ENCODE measurements at places on chromosomes 1 and 21.

DNA sequence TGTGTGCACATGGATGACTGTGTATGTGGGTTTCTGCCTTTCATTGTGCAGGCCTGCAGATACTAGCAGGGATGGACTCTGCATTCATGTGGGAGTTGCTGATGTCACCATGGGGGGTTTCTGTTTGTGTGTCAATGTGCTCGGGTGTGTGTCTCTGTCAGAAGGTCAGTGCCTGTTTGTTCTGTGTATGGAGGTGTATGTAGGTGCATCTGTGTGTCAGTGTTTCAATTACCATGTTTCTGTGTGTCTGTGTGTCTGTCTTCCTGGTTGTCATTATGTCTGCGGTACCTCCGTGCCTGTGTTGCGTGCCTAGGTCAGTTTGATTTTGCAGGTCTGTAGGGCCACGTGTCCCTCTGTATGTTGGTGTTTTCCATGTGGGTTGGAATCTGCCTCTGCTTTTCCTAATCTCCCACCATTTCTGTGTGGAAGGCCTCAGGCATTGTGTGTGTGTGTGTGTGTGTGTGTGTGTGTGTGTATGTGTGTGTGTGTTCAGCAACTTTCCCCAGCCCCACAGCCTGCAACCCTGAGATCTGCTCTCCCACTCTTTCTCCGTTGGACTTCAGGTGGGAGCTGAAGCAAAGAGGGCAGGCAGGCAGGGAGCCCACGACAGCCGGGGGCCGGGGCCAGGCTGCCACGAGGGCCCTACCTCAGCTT, 36.7 kb upstream of the WASF2 start:
- DNase-seq: no peak

GRCh38 chr1:5953386-5953785, 38.8 kb downstream of the NPHP4 start:
- DNase-seq: no peak

DNA sequence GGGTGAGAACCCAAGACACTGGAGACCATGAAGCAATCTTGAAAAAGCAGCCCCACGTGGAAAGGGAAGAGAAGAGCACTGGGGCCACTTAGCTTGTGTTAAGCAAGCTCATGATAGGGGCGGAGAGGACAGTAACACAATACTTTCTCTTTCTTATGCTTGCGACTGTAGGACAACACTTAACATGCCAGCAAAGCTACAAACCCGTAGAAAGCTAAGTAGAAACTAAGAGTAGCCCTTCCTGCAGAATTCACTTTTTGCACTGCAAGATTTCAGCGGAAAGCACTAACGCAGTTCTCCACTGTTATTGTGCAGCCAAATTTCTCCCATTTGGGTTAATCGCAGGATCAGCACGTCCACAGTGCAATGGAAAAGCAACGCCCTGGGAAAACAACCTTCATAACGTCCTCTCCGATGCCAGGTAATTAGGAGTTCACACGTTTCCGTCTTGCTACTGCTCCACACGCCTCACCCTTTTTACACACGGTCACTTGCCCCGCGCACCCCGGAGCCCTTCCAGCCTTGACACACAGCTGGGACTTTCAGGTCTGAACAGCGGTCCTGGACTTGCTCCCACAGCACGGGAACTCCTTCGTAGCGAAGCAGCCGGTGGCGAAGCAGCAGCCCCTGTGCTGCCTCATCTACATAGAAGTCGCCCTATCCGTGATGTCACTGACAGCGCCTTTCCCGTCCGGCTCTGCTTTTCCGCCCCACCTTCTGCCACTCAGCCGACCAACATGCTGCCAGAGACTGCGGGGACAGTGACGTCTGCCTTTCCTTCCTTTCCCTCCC, 148.6 kb downstream of the PPIAL4G start:
- peak; percentile 86 for DNase-seq

DNA sequence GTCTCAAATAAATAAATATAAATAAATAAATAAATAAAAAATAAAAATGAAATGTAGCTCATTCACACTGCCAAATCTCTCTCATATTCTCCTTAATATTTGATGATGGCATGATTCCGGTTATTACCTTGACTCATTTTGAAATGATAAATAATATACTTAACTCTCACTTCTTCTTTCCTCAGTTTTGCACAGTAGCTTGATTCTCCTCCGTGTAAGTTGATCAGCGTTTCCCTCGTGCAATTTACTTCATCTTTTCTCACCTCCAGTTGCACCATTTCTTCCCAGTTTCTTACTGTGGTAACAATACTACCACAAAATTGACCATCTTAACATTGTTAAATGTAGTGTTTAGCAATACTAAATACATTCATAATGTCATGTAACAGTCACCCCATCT, 111.6 kb downstream of the RIPK4 start:
- DNase-seq: no peak

GRCh38 chr1:34272152-34272551, 95.4 kb downstream of the C1orf94 start:
- no peak for DNase-seq

DNA sequence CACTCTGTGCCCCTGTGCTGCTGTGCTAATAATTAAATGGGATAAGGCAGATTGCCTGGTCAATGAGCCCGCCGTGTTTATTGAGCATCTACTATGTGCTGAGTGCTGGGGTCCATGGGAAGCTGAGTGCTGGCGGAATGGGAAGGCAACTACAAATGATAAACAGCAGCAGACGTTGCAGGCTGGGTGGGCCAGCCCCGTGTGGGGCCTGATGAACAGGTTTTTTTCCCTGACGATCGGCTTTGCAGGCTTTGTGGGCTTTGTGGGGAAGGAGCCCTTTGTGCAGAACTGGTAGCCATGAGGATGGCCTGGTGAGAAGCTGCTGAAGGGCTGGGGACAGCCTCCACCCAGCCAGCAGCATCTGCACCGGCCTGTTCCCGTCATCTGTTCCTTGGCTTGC, 3.5 kb downstream of the PDE9A start:
- DNase-seq: no peak

- no peak for DNase-seq
Observed at GRCh38 chr1:85343612-85344255, 67.3 kb upstream of the BCL10 start.

- DNase-seq: peak; percentile 15
Observed at GRCh38 chr1:207830788-207831187, 78.9 kb downstream of the CD46 start.

DNA sequence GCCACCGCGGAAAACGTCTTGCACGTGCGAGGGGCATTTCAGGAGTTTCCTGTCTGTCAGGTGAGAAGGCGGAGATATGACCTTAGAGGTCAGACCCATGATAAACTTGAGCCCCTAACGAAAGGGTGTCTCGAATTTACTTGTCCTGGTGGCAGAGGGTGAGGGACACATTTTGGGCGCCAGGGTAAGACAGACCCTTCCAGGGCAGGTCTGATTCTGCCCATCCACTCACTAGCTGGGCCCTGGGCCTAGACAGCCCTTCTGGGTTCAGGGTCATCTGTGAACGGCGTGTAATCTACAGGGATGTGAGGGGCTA, 395 bp upstream of the CSRP1 start:
- no peak for DNase-seq

GRCh38 chr1:209576392-209577197, 6.9 kb upstream of the CAMK1G start:
- DNase-seq: peak; percentile 74

GRCh38 chr1:160834945-160835565, 27.6 kb downstream of the CD244 start:
- no peak for DNase-seq

- DNase-seq: no peak
Observed at GRCh38 chr1:7651203-7651602, 119.9 kb upstream of the VAMP3 start.

DNA sequence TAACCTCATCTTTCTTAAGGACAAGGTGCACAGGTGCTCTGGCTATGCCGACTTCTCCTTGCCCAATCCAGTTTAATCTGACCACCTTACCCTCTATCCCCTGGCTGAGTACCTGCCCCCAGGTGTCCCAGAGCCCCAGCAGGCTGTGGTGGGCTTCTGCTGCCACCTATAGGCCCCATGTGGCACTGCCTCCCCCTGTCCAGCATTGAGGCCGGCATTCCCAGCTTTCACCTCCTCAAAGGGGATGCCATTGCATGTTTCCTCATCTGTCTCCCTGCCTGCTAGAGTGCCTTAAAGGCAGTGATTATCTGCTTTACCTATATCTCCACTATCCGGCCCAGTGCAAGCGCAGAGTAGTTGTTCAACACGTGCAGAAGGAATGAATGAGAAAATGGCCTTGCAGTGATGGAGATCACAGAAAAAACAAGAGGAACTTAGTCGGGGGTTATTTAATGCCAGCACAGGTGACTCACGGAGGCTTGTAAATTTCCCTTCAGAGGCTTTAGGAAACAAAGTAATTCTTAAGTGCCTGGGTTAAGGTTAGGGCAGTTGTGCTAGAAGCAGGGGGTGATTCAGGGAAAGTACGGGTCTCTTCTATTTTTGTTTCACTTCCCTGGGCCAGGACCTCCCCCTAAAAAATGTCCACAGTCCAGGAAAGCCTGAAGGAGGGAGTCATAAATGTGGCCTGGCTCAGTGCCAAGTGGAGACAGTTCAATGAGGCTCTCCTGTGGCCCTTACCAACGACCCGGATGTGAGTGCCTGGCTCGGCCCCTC, 131.8 kb upstream of the NGF start:
- DNase-seq: peak; percentile 9

- peak; percentile 51 for DNase-seq
Observed at GRCh38 chr21:33117101-33117888, 47.4 kb downstream of the OLIG1 start.

DNA sequence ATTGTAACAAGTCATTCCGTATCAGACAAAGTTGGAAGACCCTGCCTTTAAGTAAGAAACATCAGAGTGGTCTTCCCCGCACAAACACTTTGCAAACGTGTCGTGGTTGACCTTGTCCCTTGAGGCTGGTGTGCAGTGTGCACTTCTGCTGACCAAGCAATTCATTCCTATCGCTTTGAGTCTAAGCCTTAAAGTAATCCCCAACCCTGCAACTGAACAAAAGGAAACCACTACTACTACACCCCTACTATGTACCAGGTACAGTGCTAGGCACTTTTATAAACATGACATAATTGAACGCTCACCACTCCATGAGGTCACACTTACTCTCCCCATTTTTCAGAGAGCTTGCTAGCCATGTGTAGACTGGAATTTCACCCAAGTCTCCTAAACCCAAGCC, 10.6 kb downstream of the ITPKB start:
- DNase-seq: no peak

DNA sequence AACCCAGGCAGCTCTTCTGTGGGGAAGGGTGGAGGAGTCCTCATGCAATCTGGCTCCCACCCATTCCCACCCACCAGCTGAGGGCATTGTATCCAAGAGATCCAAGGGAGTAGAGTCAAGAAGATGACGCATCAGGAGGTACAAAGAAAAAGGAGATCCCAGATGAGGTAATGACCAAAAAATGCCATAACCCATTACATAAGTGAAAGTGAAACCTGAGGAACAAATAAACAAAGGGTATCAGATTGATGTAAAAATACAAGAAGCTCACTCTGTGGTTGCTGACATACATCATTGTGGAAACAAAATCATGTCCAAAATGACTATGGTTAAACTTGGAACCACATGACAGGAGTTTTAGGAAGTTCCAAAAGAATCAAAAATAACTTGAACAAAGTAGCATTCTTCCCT, 42.5 kb downstream of the CCN1 start:
- no peak for DNase-seq

GRCh38 chr1:240122639-240123613, 31.2 kb downstream of the FMN2 start:
- peak; percentile 44 for DNase-seq

DNA sequence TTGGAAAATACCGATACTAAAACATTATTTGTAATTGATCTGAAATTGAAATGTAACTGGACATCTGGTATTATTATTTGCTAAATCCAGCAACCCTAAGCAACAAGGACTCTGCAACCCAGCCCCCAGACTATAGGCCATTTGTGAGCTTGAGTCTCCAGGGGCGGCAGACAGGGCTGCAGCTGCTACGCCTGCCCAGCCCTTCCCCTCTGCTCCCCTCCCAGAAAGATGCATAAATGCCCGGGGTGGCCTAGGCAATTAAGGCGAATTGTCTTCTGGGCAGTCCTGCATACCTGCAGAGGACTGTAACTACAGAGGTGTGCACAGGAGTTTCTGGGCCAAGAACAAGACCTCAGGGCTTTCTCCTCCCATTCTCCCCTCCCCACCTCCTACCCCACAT, 41.2 kb upstream of the LBR start:
- no peak for DNase-seq

- DNase-seq: no peak
Observed at GRCh38 chr1:176122282-176122681, 84.8 kb downstream of the COP1 start.

DNA sequence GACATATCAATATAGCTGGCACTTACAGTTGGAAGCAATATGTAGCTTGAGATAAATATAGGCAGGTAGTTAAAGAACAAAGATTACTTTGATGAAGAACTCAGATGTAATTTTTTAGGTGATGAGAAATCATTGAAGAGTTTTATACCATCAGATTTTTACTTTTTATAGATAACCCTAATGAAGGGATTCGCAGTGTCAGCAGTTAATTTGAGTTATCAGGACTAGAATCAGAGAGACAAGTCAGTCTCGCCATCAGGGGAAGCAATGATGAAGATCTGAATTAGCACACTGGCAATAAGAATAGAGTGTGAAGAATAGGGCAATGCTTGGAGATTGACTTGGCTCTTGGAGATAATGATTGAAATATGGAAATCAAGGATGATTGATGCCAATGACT, 342.5 kb downstream of the PDE4B start:
- DNase-seq: no peak

DNA sequence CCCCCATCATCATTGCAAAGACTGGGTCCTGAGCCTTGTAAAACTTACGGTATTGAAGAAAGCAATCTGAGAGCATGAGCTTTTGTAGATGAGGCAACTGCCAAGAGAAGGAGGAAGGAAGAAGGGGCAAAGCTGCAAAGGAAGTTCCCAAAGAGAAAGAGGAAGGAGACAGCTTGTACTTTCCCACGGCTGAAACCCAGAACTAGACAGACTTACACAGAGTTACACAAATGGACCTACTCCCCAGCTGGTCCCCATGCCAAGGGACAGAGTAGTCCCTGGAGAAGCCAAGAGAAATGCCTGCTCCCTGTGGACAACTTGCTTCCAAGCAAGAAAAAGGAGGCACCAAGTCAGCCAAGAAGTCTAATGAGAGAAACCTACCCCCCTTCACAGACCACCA, 22.6 kb downstream of the SLC5A9 start:
- no peak for DNase-seq

GRCh38 chr1:51297401-51298321, 32.7 kb downstream of the TTC39A start:
- no peak for DNase-seq

- peak; percentile 42 for DNase-seq
Observed at GRCh38 chr1:111948209-111949171, 41.0 kb downstream of the KCND3 start.

DNA sequence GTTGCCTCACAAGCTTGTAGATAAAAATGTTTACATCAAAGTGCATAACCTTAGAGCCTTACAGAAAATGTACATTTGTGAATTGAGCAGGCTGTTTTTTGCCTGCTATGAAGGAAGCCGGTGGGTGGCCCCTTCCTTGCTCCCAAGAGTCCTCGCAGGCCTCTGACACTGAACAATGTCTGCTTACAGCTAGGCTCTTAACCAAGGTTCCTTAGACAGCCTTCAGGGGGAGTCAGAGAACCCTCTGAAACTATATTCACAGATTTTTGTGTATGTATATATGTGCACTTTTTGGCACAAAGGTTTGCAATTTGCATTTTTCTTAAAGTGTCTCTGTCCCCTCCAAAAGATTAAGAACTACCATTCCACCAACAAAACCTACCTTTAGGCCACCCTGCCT, 282.6 kb downstream of the BARHL2 start:
- DNase-seq: no peak

Data from substantia nigra (tissue), 51 donors.